ENCODE measurements at places on chromosomes 2 and 18.
A peak's percentile ranks its signal among the peaks of the same experiment; 100 is the strongest.

- no peak for DNase-seq
These were observed 20.5 kb upstream of the RPL37A start for GRCh38 chr2:216478151-216478550.

- DNase-seq, result no peak
These were observed 123.2 kb upstream of the FZD5 start for GRCh38 chr2:207892716-207893402.

- no peak for DNase-seq
These were observed 2.5 kb downstream of the GYPC start for GRCh38 chr2:126658319-126658904.

DNA sequence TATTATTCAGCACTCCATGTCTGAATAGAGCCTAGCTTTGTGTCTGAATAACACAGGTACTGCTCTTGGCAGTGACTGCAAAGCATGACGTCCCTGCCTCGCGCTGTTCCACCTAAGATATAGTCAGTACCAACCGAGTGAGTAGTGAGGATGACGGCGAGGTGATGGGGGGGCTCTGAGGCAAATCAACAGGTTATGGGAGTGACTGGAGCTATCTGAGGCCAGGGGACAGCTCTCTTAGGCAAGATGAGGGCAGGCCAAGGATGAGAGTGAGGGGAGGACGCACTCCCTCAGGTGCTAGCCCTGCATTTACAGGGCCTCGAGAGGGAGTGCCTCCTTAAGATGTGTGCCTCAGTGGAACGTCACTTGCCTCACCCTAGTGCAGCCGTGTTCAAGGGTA lies 28.1 kb upstream of the NOTO start:
- DNase-seq, result no peak

DNA sequence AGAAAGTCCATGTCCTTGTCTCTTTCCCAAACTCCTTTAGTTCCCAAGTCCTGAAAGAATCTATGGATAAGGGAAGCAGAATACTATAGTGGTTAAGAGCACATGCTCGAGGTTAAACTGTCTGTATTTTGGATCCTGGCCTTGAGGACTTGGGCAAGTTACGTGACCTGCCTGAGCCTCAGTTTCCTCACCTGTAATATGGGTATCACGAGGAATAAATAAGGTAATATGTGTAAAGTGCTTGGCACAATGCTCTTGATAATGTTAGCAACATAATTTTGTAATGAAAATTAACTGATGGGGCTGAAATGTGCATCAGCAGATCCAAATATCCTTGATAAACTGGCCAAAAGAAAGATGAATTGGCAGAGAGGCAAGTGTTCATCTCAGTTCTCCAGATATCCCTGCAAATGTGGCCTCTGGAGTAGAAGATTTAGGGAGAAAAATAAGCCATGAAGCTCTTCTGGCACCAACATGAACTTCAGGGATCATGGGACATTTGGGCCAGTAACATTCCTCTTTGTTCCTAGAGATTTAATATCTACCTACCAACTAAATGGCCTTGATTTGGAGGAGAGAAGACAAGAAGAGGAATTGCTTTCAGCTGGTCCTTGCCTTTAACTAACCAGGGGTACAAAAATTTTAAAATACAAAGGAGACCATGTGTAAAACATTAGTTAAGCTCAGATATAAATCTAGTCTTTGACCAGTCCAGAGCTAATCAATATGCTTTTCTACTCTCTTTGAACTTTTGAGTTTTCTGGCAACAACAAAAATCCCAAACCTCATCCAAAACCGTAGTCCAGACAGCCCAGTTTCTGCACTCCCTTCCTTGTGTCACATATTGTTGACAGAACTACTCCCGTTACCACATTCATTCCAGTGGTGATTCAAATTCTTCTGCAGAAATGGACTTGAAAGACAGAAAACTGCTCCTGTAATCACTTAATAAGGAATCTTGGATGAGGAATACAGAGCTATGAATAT lies 52.7 kb upstream of the EML4 start:
- peak; percentile 45 for DNase-seq

DNA sequence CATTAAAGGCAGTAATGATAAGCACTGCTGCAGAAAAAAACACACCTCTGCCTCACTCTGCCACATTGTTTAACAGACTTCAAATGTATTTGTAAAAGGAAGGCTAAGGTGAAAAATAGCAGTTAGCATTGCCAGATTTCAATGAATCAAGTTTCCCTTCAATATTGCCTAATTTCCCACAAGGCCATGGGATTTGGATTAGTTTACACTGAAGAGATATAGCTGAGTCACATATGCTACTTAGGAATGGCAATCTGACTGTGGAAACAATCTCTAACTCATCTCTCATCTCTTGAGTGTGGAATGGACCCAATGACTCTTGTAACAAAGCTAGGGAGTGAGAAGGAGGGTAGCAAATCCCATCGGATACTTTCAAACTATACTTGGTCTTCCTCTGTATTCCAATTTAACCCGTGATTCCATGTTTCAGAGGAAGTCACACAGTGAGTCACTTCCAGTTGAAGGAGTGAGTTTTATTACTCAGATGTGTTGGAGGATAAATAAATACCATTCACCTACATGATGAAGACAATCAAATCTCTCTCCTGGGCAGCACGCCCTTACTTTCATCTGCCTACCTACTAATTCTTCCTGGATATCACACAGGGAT lies 5.1 kb downstream of the B4GALT6 start:
- DNase-seq, result no peak

- DNase-seq, result no peak
These were observed 207.5 kb upstream of the FBXO11 start for GRCh38 chr2:48113767-48114166.

- DNase-seq, result no peak
These were observed 324.4 kb upstream of the TNP1 start for GRCh38 chr2:217184242-217184641.

GRCh38 chr2:231123362-231123898 lies 1.4 kb downstream of the HTR2B start:
- no peak for DNase-seq

DNA sequence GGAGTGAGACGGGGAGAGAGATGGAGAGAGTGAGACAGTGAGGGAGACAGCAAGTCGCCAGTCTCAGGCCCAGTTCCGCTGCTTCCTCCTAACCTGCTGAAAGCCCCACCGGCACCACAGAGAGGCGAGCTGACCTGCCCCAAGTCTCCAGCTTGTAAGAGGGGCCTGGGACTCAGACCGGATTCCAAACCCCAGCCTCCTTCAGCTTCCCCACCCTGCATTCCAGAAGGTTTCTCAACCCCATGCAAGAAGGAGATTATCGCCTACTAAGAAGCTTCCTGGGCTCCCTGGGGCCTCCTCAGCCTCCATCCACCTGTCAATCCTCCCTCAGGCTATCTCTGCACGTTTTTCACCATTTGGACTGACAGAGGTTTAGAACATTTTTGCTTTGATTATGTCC lies 173.1 kb upstream of the RAB6C start:
- no peak for DNase-seq

DNA sequence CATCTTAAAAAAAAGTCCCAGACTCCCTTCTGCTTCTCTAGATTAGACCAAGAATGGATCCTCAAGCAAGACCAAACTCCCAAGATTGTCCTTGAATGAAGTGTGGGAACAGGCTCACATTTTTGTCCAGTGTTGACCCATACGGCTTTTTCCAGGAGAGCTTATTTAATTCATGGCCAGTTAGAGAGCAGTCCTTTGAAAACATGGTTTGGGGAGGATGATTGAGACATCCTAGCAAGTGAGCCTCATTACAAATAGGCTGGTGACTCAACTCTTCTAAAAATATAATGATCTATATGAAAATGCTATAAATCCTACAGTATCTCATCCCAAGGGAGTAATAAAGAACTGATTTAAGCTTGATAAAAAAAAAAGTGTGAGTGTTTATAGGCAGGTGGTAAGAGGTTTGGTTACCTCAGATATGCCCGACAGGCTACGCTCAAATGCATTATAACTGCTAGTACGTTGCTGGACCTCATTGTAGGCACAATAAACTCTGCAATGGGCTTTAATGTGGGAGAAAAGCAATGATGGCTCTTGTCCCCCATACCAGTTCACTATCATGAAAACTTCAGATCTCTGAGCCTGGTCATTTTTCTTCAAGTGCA lies 17.0 kb downstream of the ANKRD29 start:
- DNase-seq, result no peak

GRCh38 chr2:232480201-232481190 lies 7.1 kb downstream of the ECEL1 start:
- no peak for DNase-seq

DNA sequence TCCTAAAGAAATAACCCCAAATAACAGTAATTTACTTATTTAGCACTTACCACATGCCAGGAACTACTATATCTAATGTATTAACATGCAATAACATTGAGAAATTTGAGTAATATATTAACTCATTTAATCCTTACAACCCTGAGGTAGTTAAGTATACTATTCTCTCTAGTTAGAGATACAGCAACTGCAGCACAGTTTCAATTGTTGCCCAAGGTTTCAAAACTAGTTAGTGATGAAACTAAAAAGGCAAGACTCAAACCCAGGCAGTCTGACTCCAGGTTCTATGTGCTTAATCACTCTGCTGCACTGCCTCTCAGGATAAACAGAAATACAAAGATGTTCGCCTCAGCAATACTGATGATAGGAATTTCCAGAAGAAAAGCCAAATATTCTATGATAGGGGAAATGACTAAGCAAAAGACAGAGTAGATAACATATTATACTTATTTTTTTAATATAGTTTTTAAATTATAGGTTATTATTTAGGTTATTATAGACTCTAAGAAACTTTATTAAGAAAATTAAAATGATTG lies 88.0 kb downstream of the SS18 start:
- DNase-seq, result no peak

DNA sequence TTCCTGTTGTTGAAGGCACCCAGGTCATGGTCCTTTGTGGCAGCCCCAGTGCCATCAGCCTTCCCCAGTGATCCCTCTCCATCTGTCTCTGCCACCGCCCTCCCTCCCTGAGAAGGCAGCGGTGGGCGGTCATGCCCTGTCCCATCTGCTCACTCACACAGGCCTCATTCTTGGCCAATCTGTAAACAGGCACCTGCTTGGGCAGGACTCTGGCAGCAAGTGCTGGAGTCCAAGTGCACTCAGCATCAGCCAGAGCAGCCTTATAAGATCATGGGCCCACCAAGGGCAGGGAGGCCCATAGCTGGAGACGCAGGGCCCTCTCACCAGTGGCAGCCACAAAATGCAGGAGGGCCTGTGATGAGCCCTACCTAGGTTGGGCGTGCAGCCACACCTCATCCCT lies 140.9 kb downstream of the TWIST2 start:
- DNase-seq, result no peak

- DNase-seq, result no peak
These were observed 1.1 kb downstream of the TTL start for GRCh38 chr2:112483042-112483473.

- DNase-seq, result no peak
These were observed 67.5 kb upstream of the STK17B start for GRCh38 chr2:196238836-196239380.

GRCh38 chr2:85257970-85258605 lies 69.7 kb downstream of the TGOLN2 start:
- no peak for DNase-seq
